Sigmoid colon (tissue), 7 donors: ENCODE measurements at places on chromosomes 1 and 21. TPM values are rescaled to one million over a fixed set of nuclear protein-coding genes. Genes with fewer than 3 reads are reported as not detected.

DNA sequence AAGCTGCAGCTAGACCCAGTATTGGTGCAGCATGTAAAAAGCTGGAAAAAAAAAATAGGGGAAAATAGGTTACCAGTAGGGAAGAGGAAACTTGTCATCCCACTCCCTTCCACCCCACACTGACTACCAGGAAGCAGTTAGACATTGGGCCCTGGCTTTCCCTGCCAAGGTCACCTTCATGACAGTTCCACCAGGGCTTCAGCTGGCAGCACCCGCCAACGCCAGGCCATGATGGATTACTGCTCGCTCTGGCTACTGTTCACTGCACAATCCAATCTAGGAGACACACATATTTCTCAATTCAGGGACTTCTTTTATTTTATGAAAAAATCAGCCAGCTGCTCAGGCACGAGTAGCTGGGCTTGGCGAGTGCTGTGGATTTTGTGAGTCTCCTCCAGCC, 127.7 kb downstream of the DMRTA2 start:
- no peaks in the 10 kb centered on the region for H3K27me3 ChIP-seq
- no peak overlapping the region for H3K4me3 ChIP-seq
- H3K36me3 ChIP-seq = no peaks in the 10 kb centered on the region

DNA sequence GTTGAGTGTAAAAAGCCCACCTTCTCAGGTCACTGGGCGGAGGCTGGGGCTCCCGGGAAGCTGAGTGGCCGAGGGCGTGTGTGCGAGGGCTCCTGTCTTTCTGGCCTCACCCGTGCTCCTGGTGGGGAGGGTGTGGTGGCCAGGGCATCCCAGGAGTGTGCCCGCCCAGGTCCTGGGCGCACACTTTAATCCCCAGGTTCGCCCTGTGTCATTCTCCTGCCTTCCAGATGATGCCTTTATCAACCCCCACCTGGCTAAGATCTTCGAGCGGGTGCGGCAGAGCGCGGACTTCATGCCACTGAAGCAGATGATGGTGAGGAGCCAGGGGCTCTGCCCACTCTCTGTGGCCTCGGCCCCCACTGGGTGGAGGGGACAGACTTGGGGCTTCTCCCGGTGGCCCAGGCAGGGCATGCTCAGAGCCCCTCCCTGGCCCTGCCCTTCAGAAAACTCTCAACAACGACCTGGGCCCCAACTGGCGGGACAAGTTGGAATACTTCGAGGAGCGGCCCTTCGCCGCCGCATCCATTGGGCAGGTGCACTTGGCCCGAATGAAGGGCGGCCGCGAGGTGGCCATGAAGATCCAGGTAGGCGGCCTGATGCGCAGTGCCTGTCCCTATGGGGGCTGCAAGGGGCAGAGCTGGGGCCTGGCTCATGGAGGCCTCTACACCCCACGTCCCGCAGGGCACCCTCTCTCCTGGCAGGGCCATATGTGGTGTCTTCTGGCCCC, 42.5 kb downstream of the COQ8A start:
- H3K27ac ChIP-seq = no peak overlapping the region
- H3K4me1 ChIP-seq = peaks cover 4% of the 10 kb centered on the region

- H3K4me1 ChIP-seq = no peaks in the 10 kb centered on the region
- no peak overlapping the region for H3K4me3 ChIP-seq
- no peaks in the 10 kb centered on the region for H3K27me3 ChIP-seq
- no peak overlapping the region for H3K27ac ChIP-seq
These were observed 94.2 kb upstream of the SLC2A1 start for GRCh38 chr1:43052786-43053439.

DNA sequence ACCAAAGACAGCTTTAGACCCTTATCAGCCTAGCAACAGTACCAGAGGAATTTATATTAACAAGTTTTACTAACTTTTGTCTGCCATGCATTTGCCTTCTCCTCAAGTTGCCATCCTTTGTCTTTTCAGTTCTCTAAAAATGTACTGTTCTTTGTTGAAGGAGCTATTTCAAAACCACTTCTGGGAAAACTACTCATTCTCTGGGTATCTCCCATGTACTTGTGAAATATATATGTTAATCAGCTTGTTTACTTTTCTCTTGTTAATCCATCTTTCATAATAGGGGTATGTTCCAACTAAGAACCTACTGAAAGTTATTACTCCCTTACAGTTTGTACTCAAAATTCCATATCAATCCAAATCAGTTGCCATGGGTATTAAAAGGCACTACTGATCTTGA, 16.3 kb downstream of the DPYD start:
- H3K27ac ChIP-seq = peak overlapping the region; percentile 21
- no peaks in the 10 kb centered on the region for H3K27me3 ChIP-seq
- DNase-seq = no peak

GRCh38 chr21:20343186-20343585, 655.0 kb upstream of the NCAM2 start:
- H3K4me3 ChIP-seq = no peak overlapping the region
- DNase-seq = no peak
- H3K36me3 ChIP-seq = no peaks in the 10 kb centered on the region
- H3K4me1 ChIP-seq = no peaks in the 10 kb centered on the region
- H3K27ac ChIP-seq = no peak overlapping the region

The FCN3 gene
- total RNA-seq = 2.5 TPM

The ROR1 gene
- 37.1 TPM for total RNA-seq

The ASAP3 gene
- 30.8 TPM for total RNA-seq

The CYP4X1 gene
- total RNA-seq = 3.2 TPM
